ENCODE measurements at places on chromosomes 7 and 10.

GRCh38 chr7:25850216-25850615 is 301.8 kb upstream of the NFE2L3 start:
- no peak for DNase-seq
- no peak overlapping the region for H3K4me3 ChIP-seq
- peaks cover 84% of the 10 kb centered on the region for H3K27me3 ChIP-seq
- H3K4me1 ChIP-seq, result peaks cover 16% of the 10 kb centered on the region
- no peaks in the 10 kb centered on the region for H3K36me3 ChIP-seq

GRCh38 chr10:69123306-69123746 is 652 bp upstream of the VPS26A start:
- H3K4me1 ChIP-seq, result peaks cover 27% of the 10 kb centered on the region
- peak overlapping the region; percentile 97 for H3K27ac ChIP-seq
- peak overlapping the region; percentile 55 for H3K4me3 ChIP-seq
- peak; percentile 23 for DNase-seq

- no peaks in the 10 kb centered on the region for H3K4me1 ChIP-seq
- H3K27ac ChIP-seq, result no peak overlapping the region
- H3K27me3 ChIP-seq, result no peaks in the 10 kb centered on the region
- no peaks in the 10 kb centered on the region for H3K36me3 ChIP-seq
Measured at GRCh38 chr10:87603769-87604168, 55.9 kb upstream of the PAPSS2 start.

GRCh38 chr10:114483575-114483974 is 79.3 kb upstream of the AFAP1L2 start:
- H3K4me1 ChIP-seq, result no peaks in the 10 kb centered on the region
- no peaks in the 10 kb centered on the region for H3K27me3 ChIP-seq
- DNase-seq, result no peak
- no peak overlapping the region for H3K4me3 ChIP-seq
- H3K36me3 ChIP-seq, result no peaks in the 10 kb centered on the region

GRCh38 chr7:149559711-149560110 is 62.1 kb upstream of the ZNF746 start:
- H3K4me1 ChIP-seq, result peaks cover 14% of the 10 kb centered on the region
- DNase-seq, result peak; percentile 28
- peak overlapping the region; percentile 67 for H3K27ac ChIP-seq

DNA sequence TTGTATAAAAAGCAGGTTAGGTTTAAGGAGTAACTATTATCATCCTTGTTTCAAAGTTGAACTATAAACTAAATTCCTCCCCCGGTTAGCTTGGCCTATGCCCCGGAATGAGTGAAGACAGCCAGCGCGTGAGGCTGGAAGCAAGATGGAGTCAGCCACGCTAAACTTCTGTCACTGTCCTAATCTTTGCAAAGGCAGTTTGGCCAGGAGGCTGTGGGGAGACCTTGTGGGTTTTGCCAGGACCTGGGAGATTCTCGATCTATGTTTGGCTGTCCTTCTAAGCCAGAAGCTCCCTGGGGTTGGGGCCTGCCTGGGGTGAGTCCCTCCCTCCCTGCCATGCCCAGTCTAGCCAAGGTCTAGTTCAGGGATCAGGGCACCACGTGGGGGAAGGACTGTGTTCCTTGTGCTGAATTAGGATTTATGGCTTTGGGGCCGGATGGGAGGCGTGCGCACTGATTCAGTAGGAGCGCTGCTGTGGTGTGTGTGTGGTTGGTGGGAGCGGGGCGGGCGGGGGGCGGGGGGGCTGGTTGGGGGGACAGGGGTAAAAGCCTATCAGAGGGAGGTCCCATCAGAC is 871 bp upstream of the GTF2IRD1 start:
- no peak overlapping the region for H3K27ac ChIP-seq
- H3K4me1 ChIP-seq, result peaks cover 10% of the 10 kb centered on the region
- no peak for DNase-seq
- no peaks in the 10 kb centered on the region for H3K36me3 ChIP-seq

- peaks cover 30% of the 10 kb centered on the region for H3K27me3 ChIP-seq
- no peak overlapping the region for H3K4me3 ChIP-seq
- H3K36me3 ChIP-seq, result no peaks in the 10 kb centered on the region
- no peak for DNase-seq
- no peak overlapping the region for H3K27ac ChIP-seq
- H3K4me1 ChIP-seq, result peaks cover 14% of the 10 kb centered on the region
Measured at GRCh38 chr7:26035552-26035951, 116.4 kb upstream of the NFE2L3 start.

DNA sequence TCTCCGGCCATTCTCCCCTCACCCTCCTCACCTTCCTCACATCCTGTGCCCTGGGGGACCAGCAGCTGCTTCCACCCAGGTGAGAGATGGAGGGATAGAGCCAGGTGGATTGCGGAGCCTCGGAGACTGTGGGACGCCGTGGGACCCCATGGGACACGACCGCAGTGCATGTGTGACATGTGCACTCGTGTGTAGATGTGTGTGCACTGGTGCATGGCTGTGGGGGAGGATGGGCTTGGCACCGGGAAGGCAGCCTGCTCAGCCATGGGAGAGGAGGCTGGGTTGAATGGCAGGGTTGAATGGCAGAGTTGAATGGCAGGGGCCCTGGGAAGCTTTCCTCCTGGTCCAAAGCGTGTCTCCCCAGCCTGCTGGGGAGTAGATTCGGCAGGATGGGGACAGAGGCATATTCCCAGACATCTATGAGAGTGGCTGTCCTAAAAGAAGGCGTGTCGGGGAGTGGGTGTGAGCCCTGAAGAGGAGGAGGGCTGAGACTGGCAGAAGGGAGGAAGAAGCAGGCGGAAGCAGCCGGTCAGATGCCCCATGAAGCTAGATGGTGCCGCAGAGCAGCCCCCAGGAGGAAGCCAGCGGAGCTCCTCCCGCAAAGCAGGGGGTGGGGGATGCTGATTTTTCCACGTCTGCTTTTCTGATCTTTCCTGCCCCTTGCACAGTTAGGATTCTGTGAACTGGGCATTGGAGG is 815 bp downstream of the GIMAP8 start:
- peak; percentile 48 for DNase-seq
- peak overlapping the region; percentile 87 for H3K27ac ChIP-seq
- no peaks in the 10 kb centered on the region for H3K27me3 ChIP-seq
- peak overlapping the region; percentile 100 for H3K4me3 ChIP-seq
- H3K36me3 ChIP-seq, result peaks cover 32% of the 10 kb centered on the region
- peaks cover 50% of the 10 kb centered on the region for H3K4me1 ChIP-seq

GRCh38 chr7:66371096-66371824 is 166.1 kb downstream of the TPST1 start:
- no peaks in the 10 kb centered on the region for H3K4me1 ChIP-seq
- no peak overlapping the region for H3K27ac ChIP-seq
- no peak overlapping the region for H3K4me3 ChIP-seq
- no peaks in the 10 kb centered on the region for H3K36me3 ChIP-seq
- no peak for DNase-seq

DNA sequence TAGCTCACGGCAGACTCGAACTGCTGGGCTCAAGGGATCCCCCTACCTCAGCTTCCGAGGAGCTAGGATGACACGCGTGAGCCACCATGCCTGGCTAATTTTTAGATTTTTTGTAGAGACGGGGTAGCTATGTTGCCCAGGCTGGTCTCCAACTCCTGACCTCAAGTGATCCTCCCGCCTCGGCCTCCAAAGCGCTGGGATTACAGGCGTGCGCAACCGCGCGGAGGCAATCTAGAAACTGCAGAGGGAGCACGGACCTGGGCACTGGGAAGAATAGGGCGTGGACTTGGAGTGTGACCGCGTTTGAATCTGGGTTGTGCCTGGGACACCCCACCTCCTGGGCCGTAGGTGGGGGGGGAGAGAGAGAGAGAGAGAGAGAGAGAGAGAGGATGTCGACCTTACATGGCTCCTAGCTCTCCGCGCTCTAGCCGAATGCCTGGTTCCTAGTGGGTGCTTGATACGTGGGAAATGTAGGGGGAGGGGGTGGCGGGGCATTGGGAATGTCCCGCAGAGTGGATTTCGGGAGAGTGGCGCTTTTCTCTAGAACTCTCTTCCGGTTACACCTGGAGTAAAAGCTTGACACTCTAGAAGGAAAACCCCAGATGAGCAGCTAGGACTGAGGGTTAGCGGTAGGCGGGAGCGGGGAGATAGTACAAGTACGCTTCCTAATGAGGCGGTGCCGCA is 1.2 kb upstream of the MAP3K8 start:
- peaks cover 72% of the 10 kb centered on the region for H3K4me1 ChIP-seq
- H3K36me3 ChIP-seq, result peaks cover 11% of the 10 kb centered on the region
- no peaks in the 10 kb centered on the region for H3K27me3 ChIP-seq
- peak overlapping the region; percentile 98 for H3K27ac ChIP-seq
- H3K4me3 ChIP-seq, result peak overlapping the region; percentile 100
